Omental fat pad (tissue), 4 donors: ENCODE measurements at places on chromosomes 11 and 22. TPM values are rescaled to one million over a fixed set of nuclear protein-coding genes. Genes with fewer than 3 reads are reported as not detected.

DNA sequence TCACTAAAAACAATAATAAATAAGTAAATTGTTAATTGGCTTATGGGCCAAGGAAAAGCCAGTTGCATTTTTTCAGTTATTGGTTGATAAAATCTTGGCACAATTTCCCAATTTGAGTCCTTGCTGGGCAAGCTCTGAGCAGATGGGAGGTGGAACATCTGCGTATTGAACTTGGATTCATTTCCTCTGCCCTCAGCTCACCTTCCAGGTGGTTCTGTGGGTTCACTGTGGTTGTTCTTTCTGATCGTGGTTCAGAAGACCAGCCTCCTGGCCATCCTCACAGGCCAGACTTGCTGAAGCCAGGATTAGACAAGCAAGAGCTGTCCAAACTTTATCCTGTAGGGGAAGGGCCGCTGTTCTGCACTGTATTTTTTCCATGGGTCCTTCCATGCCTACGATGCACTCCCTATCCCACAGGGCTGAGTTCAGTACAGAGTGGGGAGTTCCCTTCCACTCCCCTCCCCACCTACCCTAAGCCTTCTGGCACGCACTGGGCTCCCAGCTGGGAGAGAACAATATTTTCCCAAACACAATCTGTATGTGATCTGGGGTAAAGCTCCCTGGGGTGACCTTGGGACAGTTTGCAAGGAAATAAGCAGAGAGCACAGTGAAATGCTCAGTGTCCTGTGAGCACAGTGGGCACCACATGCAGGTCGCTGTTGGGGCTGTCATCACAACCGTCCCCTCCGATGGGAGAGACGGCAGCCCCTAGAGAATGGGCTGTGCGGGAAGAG, 43.5 kb upstream of the TP53I11 start:
- no peak for DNase-seq

GRCh38 chr11:68331338-68331947, 19.1 kb downstream of the LRP5 start:
- DNase-seq, result no peak

DNA sequence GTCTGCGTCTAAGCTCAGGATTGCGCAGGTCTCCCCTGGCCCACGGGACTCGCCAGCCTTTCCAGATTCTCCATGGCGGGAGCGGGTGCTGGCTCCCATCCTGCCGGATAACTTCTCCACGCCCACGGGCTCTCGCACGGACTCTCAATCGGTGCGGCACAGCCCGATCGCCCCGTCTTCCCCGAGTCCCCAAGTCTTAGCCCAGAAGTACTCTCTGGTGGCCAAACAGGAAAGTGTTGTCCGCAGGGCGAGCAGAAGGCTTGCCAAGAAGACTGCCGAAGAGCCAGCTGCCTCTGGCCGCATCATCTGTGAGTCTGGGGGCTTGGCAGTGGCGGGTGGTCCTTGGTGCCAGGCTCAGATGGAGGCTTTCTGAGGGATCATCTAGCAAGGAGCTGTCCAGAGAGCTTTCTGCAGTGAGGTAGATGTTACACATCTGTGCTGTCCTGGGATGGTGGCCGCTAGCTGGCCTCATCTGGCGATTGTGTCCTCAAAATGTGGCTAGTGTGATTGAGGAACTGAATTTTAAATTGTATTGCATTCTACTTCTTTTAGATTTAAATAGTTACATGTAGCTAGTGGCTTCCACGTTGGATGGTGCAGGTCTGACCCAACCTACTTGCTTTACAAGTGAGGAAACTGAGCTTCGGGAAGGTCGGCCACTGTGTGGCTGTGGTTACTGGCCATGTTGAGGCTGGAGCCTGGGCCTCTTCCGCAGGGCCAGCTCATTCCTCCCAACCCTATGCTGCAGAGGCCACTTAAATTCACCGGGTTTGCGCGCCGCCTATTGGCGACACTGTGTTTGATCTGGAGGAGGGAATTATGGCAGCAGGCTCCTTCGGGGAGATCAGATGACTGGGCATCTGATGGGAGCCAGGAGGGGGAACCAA, 6.7 kb downstream of the INCENP start:
- no peak for DNase-seq

OMP gene
- total RNA-seq, result not detected

GRCh38 chr22:19853058-19853878, 1.4 kb downstream of the GNB1L start:
- DNase-seq, result no peak
